ENCODE measurements at places on chromosomes 7 and 10. TPM values are rescaled to one million over a fixed set of nuclear protein-coding genes. Genes with fewer than 3 reads are reported as not detected.

EMX2 gene
- total RNA-seq, result not detected

SFRP4 gene
- not detected for total RNA-seq

SEMA4G gene
- total RNA-seq, result 1.2 TPM

CALHM1 gene
- total RNA-seq, result not detected

SH2B2 gene
- 4.0 TPM for total RNA-seq

ZNF398 gene
- total RNA-seq, result 12.6 TPM

PIK3CG gene
- total RNA-seq, result not detected

CPA4 gene
- 31.7 TPM for total RNA-seq

RBP4 gene
- total RNA-seq, result not detected

CYP3A7 gene
- not detected for total RNA-seq

LIPF gene
- not detected for total RNA-seq

C7orf57 gene
- total RNA-seq, result 0.14 TPM

GTPBP10 gene
- total RNA-seq, result 12.0 TPM

RNF133 gene
- total RNA-seq, result not detected

CCDC3 gene
- total RNA-seq, result 16.6 TPM

SORBS1 gene
- 0.07 TPM for total RNA-seq

IRF5 gene
- 19.5 TPM for total RNA-seq

AIFM2 gene
- 2.5 TPM for total RNA-seq

LIPK gene
- 1.4 TPM for total RNA-seq

ABCB1 gene
- total RNA-seq, result not detected

TSPAN33 gene
- total RNA-seq, result 6.2 TPM

SPDYE8 gene
- not detected for total RNA-seq

INMT gene
- 0.28 TPM for total RNA-seq

AZGP1 gene
- 0.21 TPM for total RNA-seq

TMEM229A gene
- not detected for total RNA-seq

FERD3L gene
- not detected for total RNA-seq

CSGALNACT2 gene
- total RNA-seq, result 6.1 TPM
